Neural progenitor cell (in vitro differentiated cells): ENCODE measurements at places on chromosomes 2 and 18.

DNA sequence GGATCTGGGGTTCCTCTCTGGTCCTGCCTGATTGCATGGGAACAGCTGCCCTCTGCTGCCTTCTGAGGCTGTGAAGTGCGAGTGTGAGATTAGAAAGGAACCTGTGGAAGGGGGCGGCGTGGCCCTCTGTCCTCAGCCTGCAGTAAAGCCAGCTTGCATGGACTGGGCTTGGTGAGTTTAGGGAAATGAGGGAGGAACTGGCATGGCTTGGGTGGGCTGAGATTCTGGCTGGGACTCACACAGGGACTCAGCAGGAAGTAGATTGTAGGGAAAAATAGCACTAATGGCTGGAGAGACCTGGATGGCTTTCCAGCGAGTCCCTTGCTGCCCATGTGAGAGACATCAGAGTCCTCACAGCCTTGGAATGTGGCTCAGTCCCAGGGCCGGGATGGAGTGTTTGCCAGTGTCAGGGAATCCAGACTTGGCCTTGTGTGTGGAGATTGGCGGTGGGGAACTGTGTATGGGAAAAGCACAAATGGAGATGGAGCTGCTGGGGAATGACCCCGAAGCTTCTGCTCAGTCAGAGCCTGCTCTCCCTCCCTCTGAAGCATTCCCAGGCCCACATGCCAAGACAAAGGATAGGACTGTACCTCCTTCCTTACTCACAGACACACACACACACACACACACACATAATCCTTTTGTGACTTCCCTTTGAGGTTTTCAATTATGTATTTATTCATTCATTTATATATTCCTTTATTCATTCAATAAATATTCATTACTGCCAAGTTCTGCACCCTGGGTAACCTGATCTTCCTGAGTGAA lies 115.4 kb downstream of the ACAA2 start:
- peak; percentile 30 for DNase-seq

DNA sequence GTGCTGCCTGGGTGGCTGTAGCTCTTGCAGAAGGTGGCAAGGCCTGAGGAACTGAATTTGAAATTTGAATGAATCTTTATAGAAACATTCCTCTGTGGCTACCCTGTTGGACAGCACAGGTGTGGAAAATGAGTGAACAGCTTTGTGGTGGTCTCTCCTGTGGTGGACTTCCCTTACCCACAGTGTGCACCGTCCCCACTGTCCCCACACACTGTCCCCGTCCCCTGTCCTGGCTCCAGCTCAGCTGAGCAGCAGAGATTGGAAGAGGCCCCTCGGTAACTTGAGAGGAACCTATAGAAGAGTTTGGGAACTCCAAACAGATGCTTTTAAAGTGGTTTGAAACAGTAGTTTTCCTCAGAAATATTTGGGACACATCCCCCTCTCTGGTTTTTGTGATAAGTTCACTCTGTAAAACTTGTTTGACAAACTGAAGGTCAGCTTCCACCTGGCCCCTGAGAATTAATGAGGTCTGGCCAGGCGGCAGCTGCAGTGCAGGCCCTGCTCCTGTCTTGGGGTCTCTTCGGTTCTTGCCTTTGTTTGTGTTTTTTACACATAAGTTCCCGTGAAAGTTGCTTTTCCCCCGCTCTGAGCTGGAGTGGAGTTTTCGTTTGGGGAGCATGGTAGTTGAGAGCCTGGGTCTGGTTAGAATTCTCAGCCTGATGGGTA lies 63.2 kb downstream of the ASAP2 start:
- no peak for DNase-seq

DNA sequence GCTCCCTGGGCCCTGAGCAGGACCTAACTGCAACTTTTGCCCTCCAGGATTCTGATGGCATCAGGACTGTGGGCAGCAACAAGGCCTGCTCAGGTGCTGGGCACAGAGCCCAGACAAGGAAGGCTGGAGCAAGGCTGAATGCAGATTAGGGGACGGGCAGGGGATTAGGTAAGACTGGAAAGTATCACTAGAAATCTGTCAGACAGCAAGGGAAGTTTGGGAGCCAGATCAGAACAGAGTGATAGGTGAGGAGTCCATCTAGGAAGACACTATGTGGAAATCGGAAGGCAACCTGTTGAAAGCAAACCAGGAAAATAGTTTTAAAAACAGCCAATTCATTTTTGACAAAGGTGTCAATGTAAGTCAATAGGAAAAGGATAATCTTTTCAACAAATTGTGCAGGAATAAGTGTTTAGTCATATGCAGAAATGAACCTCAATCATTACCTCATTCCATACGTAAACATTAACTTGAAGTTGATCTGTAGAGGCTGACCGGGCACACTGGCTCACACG lies 56.4 kb upstream of the STPG4 start:
- DNase-seq: no peak

- no peak for DNase-seq
Measured at GRCh38 chr2:165149439-165149838, 54.4 kb downstream of the SCN3A start.
